ENCODE measurements at places on chromosomes 6 and 20. TPM values are rescaled to one million over a fixed set of nuclear protein-coding genes. Genes with fewer than 3 reads are reported as not detected.

Gene MEI4
- total RNA-seq, result not detected

Gene LHFPL5
- 0.10 TPM for total RNA-seq

Gene PPP1R14C
- total RNA-seq, result not detected

GRCh38 chr6:123629258-123629941 is 7.3 kb downstream of the TRDN start:
- DNase-seq, result no peak

- DNase-seq, result no peak
These were observed 377.7 kb downstream of the PLCB1 start for GRCh38 chr20:8509809-8510208.

- peak; percentile 95 for DNase-seq
These were observed 35.2 kb upstream of the MDFI start for GRCh38 chr6:41602864-41603608.

DNA sequence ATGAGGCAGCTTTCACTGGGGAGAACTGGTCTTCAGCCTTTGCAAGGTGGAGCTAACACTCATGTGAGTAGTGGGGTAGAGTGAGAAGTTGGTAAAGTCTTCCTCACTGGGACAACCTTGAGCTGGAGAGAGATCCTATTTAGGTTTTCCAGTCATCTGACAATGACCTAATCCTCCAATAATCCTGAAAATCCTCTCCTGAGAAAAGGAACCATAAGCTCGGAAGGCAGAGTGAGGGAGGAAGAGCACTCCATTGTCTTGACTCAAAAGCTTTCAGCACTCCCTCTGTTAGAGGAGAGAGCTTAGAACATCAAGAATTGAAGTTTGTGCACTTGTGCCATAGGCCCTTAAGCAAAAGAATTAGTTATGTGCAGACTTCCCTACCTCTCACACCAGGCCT is 77.8 kb downstream of the TRAM2 start:
- no peak for DNase-seq

DNA sequence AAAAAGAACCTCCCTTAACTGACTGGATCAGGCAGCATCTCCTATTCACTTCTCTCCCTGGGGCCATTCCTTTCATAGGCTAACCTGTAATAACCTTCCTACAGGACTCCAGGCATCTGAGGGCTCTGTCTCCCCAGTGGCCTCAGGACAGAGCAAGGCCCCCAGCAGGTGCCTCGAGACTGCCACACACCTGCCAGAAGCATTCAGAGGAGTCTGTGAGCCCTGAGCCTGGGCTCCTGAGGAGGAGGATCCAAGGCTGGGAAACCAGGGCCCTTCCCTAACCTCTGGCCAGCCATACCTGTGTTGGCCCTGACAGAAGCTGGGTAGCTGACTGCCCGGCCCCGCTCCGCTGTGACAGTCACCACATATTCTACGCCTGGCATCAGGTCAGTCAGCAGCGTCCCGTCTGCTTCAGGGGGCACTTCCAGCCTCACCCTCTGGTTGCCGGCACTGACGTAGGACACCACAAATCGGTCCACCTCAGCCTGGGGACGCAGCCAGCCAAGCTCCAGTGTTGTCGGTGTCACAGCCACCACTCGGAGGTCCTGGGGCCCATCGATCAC is 20.6 kb downstream of the TNXB start:
- no peak for DNase-seq

GRCh38 chr6:12602342-12602741 is 114.2 kb upstream of the PHACTR1 start:
- DNase-seq, result no peak

Measured in SJCRH30 (cell line).